ENCODE measurements at places on chromosomes 7 and 10.

GRCh38 chr10:8705415-8705814 lies 650.9 kb downstream of the GATA3 start:
- DNase-seq, result no peak

DNA sequence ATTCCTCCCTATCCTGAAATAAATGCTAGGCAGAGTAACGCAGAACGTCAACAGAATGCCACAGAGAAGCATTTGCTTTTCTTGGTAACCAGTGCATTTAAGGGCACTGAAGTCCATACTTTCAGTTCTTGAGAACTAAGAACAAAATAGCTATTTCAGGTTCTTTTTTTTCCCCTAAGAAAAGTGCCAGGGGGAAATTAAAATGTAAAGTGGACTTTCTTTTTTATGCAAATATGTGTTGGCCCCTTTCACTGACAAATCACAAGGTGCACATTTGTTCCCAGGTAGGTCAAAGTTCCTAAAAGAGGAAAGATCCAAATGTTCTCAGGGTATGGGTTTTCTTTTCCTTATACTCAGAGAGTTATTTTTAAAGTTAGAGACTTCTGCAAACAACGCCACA lies 151.5 kb downstream of the HPSE2 start:
- no peak for DNase-seq

DNA sequence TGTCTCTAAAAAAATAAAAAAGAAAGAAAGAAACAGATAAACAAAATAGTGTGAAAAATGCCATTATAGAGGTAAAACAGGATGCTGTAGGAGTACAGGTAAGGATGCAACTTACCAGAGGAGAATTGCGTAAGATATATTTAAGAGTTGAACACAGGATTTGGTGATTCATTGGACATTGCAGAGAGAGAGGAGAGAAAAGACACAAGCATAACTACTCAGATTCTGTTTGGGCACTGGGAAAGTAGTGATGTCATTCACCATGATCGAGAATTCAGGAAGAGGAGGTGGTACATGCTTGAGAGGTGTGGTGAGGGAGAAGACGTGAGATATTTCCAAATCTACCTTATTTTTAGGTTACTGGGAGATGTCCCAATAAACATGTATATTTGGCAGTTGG lies 97.6 kb downstream of the AASS start:
- DNase-seq, result no peak

- no peak for DNase-seq
Measured at GRCh38 chr7:65397730-65398142, 24.1 kb downstream of the ZNF92 start.

DNA sequence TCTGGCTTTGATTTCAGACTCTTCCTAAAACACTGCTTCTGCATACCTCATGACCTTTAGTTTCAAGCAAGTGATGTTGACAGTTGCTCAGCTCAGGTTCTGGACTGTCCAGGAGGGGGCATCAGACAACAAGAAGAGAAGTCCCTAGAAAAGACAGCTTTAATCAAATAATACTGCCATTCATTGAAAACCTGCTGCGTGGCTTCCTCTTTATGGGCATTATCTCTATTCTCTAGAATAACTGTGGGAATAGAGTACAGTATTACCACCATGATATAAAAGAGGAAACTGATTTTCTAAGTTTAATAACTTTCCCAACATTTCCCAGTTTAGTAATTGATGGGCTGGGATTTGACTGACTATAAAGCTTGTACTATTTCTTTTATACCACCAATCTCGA lies 170.4 kb downstream of the SNX13 start:
- DNase-seq, result peak; percentile 49

GRCh38 chr7:117445206-117445605 lies 17.9 kb upstream of the ASZ1 start:
- DNase-seq, result no peak

DNA sequence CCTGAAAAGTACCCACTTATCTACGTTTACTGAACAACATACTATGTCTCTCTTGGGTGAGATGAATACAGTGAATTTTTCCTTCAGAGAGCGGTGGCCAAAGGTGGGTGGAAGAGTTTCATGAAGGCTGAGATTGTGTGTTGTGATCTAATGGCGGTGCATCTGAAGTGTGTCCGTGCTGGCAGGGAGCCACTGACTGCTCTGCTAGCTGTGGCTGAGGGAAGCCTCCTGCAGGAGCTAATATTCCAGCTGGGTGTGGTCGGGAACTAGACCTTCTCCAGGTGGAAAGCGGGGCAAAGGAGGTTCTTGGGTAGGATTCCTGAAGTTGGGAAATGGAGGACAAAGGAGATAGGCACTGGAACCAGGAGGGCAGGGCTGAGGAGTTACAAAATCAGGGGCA lies 69.2 kb upstream of the GRB10 start:
- DNase-seq, result no peak

DNA sequence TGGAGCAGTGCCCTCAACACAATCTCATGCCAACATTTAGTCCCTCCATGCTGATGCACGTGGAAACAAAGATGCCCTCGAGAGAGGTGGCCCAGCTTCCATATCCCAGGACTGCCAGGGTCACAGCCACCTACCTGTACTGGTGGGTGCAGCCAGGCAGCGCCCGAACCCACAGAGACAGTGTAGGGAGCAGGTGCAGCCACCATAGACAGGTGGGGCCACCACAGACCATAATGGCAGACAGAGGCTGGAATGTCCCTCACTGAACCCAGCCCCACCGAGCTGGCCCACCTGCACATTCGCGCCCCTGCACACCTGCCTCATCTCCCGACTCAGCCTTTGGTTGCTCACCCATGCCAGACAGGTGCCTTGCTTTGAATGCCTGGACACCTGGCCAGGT lies 18.3 kb upstream of the CPXM2 start:
- DNase-seq, result no peak

DNA sequence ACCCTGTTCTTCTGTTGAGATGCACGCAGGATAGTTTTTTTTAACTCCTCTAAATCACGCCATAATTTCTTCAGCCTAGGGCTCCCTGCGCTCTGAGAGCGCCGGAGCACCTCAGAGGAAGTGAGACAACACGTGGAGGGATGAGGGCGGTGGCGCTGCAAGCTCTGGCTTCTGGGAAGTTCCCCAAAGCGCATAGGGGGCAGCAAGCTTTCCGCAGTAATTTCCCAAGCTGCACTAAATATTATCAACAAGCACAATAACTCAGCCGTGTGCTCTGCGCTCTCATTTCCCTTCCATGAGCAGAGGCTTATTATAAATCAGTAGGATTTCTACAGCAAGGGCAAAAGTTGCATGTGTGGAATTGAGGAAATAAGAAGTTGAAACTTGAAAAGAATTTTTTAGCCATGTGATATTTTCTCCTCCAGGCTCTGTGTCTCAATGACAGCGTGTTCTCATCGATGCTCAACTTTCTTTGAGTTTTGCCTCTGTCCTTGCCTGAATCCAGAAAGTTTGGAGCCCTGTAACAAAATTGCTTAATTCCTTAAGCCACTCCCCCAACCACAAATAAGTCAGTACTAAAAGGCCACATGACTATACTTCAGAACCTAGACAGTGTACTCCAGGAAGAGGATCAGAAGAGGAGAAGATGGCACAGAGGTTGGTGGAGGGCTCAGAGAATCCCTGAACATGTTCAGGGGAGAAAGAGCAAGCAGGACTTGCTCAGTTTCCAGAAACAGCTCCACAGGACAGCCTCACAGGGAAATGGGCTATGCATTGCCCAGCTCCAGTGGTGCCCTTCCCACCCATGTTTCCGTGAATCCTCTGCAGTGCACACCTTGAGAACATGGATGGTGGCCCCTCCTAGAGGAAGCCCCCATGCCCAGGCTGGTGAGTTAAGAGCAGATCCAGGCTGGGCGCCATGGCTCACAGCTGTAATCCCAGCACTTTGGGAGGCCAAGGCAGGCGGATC lies 221.5 kb upstream of the GHITM start:
- DNase-seq, result peak; percentile 26

- DNase-seq, result no peak
Measured at GRCh38 chr7:68833422-68833821, 764.9 kb upstream of the AUTS2 start.

DNA sequence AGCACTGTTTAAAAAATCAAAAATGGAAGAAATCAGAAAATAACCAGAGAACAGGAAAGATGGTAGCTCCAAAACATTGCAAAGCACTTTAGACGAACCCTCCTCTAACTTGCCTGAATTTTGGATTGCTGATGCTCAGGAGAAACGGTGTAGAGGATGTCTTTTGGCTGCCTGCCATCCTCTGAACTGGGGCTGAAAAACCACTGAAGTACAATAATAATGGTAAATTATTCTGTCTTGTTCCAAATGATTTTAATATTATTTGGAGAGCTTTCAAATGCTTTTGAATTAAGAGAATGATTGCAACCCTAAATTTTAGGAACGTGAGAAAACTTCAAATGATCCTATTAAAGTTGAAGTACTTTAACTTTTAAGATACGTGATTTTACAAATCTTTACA lies 167.3 kb upstream of the SLC13A1 start:
- DNase-seq, result no peak

DNA sequence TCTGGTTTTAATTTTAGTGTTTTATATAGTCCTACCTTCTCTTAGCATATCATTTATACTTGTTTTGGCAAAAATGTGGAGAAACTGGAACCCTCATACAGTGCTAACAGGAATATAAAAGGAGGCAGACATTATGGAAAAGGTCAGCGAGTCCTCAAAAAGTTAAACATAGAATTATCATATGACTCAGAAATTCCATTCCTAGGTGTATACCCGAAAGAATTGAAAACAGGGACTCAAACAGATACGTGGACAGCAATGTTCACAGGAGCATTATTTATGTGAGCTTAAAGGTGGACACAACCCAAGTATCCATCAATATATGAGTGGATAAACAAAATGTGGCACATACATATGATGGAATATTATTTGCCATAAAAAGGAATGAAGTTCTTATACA lies 51.5 kb downstream of the VAX1 start:
- no peak for DNase-seq

DNA sequence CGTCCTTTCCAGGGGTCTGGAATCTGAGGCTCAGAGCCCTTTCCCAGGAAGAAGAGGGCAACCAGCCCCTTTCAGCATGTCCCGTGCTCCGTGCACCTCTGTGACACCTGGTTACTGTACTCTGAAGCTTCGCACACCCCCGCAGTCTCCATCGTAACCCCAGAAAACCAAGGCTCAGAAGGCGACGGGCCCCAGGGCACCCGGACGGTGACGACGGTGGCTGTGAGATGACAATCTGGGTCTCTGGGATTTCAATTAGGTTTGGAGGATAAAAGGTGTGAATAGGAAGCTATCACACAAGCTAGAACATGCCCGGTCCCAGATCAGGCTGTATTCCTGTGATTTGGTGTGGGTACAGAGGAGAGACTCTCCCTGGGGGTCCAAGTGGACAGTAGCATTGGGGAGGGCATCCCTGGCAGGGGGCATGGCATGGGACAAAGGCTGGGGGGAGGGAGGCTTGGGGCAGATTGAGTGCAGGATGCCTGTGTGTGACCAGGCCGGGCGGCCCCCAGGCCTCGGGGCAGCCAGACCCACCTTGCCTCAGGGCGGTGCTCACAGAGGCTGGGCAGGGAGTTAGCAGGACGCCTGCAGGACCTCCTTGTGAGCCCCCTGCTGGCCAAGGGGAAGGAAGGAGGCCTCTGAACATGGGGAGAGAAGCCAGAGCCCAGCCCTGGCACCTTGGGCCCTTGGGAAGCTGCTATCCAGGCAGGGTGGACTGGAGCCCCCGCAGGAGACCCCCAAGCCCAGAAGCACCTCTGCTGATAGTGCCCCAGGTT lies 23.4 kb upstream of the PSMG3 start:
- DNase-seq, result no peak

DNA sequence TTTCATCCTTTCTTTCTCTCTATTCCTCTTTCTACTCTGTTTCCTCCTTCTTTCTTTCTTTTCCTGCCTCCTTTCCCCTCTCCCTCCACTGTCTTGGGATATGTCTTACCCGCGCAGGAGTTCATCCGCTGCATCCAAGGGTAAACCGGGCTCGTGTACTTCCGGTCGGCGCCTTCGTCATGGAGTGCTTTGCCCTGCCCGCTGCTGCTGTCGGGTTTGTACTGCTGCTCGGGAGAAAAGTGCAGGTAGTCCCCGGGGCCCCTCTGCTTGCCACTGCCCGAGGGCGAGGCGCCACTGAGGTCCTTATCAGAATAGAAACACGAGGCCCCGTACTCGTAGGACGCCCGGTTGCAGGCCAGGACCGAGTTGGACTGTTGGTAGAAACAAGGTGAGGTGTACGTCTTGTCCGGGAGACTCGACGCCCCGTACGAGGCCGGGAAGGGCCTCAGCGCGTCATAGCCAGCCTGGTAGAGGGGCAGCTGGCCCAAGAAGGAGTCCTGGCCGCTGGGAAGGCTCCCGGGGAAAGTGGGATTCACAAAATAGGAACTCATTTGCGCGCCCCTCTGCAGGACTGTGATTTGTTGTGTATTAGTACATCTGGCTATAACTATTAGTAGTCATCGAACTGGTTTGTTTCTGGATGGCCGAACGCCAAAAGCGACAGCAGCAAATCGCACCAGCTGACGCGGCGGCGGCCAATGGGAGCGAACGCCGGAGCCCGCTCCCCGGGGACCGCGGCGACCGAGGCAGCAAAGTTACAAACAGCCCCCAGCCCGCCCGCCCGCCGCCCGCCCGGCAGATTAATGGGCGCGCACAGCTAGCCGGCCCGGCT lies at the start of gene HOXA6:
TSS of gene HOXA6 (minus strand) at position 576 of the 832 bp plus-strand sequence. CDS start at position 551, 25 bp downstream.
- no peak for DNase-seq

DNA sequence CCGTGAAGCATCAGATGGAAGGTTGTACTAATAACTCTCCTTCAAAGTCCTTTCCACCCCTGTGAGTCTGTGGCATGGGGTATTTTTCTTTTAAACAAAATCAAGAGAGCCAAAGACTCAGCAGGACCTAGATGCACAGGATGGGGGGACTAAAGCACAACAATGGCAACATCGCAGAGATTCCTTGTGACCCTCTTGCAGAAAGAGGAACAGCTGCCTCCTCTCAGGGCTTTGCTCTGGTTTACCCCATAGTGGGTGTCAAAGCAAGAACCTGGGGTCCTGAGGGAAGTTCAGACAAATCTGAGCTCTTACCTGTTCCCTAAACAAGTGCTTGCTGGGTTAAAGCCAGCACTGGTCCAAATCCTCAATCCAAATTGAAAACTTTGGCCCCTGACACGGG lies 39.2 kb downstream of the FGF8 start:
- no peak for DNase-seq

- DNase-seq, result no peak
Measured at GRCh38 chr7:137755846-137756651, 90.7 kb downstream of the DGKI start.

DNA sequence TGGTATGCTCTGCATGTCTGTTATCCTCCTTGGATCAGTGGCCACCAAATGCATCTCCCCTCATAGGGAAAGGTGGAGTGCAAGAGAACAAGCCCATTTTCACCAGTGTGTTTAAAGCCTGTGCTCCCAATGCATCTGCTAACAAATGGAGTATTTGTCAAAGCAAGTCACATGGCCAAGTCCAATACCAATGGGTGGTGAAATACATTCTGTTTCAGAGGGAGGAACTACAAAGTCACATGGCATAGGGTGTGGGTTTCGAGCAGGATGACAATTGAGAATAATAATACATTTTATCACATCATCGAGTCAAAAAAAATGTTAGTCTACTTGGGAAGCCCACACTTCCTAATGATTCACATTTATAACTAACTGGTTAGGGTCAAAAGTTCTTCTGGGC lies 62.7 kb downstream of the SUGCT start:
- no peak for DNase-seq
